Stimulated activated CD4-positive, alpha-beta T cell treated with anti-CD3 and anti-CD28 coated beads, Interleukin-2, amount 100 ng/mL, for 24 hours (primary cell): ENCODE measurements at places on chromosomes 6 and 20.

DNA sequence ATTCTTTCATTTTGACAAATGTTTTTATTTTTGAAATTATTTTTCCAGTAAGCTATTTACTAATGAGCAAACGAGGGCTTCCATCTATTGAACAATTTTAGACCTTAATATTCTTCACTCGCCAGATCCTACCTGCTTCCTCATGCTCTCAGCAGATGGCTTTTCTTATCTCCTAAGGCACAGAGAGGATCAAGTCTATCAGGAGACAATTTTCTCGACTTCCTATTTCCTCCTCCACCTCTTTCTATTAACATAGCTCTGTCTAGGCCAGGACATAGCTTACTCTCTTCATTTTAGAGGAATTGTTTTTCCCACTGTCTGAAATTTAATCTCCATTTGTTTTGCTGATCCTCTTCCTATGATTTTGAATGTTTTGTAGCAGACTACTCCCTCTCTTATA is 87.0 kb upstream of the MAN1A1 start:
- DNase-seq: no peak

DNA sequence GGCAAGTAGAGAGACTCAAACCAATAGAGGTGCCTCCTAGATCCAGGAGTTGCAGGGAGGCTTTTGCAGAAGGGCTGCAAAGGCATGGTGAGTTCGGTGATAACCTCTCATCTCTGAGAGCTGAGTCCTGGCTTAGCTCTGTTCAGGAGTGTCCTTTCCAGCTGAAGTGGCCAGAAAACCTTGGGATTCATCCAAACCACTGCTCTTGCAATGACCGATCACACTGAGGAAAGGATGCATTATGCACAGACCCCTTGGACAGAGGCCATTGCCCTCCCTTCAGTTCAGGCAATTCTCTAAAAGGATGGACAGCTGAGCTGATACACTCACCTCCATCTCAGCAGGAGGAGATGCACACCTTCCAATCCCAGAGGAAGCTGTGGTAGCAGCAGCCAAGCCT is 158.8 kb upstream of the ENPP5 start:
- DNase-seq: no peak

- DNase-seq: peak; percentile 80
These were observed 2.0 kb upstream of the SLC29A1 start for GRCh38 chr6:44221291-44221960.

GRCh38 chr6:115873901-115874300 is 186.8 kb downstream of the FRK start:
- no peak for DNase-seq

GRCh38 chr6:169396554-169397163 is 143.0 kb upstream of the THBS2 start:
- DNase-seq: no peak

DNA sequence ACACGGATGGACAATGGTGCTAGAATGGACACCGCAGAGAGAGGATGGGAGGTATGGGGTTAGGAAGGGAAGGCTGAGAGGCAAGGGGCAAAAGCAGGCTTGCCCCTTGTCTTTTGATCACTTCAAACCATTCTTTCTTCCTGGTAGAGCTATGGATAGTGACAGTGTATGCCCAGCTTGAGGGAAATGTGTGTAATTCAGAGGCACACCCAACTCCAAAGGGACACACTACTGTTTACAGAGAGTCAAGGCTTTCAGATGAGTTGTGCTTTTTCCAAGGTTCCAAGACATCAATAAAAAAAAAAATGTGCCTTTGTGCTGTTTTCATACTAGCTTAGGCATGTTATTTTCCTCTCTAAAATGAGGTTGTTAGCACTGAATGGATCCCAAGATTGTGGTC is 185.0 kb downstream of the MCHR2 start:
- no peak for DNase-seq

GRCh38 chr6:15549371-15549770 is 113.5 kb downstream of the DTNBP1 start:
- DNase-seq: no peak
